ENCODE measurements at places on chromosomes 13 and 19.

- no peak for DNase-seq
Observed at GRCh38 chr13:53408847-53409568, 380.4 kb downstream of the OLFM4 start.

DNA sequence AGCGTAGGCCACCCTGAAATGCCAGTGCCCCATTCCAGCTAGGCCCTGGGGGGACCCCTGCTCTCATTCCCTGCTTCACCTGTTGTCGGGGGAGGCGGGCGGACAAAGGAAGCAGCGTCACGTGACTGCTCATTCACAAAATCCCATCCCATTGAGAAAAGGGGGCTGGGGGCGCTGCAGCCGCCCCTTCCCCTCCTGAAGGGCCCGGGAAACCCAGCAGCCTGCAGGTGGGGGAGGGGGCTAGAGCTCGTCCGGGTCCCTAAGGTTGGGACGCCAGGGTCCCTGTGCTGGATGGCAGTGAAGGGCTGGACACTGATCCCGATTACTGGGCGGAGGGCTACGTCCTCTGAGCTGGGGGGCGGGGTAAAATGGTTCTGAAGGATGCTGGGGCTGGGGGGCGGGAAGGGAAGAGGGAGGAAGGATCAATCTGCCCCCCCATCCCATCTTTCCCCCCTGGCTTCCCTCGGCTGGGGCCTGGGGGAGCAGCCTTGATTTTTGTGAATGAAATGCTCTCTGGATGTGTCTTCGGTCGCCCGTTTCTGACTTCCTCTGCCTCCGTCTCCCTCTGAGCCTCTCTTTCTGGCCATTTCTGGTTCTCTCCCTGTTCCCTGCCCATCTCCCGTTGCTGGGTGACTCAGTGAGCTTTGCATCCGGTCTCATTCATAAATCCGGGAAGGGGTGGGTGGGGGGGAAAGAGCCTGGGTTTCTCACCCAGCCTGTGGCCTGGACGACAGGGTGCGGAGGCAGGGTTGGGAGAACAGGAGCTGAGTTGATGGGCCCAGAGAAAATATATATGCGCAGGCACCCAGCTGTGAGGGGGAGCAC is 816 bp downstream of the SPRED3 start:
- no peak for DNase-seq

- no peak for DNase-seq
Observed at GRCh38 chr13:33629605-33630360, 188.2 kb upstream of the RFC3 start.

DNA sequence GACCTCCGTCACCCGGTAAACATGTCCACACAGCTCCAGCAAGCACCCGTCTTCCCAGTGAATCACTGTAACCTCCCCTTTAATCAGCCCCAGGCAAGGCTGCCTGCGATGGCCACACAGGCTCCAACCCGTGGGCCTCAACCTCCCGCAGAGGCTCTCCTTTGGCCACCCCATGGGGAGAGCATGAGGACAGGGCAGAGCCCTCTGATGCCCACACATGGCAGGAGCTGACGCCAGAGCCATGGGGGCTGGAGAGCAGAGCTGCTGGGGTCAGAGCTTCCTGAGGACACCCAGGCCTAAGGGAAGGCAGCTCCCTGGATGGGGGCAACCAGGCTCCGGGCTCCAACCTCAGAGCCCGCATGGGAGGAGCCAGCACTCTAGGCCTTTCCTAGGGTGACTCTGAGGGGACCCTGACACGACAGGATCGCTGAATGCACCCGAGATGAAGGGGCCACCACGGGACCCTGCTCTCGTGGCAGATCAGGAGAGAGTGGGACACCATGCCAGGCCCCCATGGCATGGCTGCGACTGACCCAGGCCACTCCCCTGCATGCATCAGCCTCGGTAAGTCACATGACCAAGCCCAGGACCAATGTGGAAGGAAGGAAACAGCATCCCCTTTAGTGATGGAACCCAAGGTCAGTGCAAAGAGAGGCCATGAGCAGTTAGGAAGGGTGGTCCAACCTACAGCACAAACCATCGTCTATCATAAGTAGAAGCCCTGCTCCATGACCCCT is 9.0 kb upstream of the CEACAM5 start:
- DNase-seq = no peak

DNA sequence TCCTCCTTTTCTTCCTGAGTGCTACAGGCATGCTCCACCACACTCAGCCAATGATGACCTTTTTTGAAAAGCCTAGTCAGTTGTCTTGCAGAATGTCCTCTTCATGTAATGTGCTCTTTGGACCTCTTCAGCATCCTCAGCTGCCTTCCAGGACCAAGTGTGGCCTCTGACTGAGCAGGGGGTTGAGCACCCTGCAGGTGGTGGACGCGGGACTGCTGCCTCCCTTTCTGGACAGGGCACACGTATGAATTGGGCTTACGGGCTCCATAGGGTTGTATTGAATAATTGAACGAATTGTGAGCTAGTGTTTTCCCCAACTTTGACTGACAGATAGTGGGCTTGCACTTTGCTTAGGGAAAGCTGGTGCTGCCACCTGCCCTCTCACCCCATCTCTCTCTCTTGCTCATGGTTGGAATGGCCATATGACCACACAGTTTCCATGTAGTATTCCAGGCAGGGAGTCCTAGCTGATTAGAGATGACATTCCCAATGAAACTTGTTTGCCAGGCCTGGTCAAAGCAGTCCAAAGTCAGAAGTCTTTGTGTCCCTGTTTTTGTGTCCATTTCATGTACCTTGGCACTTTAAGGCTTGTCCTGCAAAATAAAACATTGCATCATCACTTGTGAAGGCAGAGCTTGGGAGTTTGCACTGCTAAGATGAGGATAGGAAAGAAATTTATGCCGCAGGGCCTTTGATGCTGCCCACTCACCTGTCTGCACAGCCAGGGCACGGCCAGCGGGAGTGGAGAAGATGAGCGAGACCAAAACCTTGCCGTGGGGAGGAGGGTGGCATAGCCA is 76.3 kb upstream of the NPAS1 start:
- DNase-seq = no peak
